A673 (cell line): ENCODE measurements at places on chromosomes 12 and 14.
A peak's percentile ranks its signal among the peaks of the same experiment; 100 is the strongest.

- no peak for DNase-seq
- no peak overlapping the region for H3K4me3 ChIP-seq
- no peaks in the 10 kb centered on the region for H3K27me3 ChIP-seq
- peaks cover 17% of the 10 kb centered on the region for H3K4me1 ChIP-seq
- no peak overlapping the region for H3K27ac ChIP-seq
These were observed 23.6 kb upstream of the FOS start for GRCh38 chr14:75254901-75255584.

DNA sequence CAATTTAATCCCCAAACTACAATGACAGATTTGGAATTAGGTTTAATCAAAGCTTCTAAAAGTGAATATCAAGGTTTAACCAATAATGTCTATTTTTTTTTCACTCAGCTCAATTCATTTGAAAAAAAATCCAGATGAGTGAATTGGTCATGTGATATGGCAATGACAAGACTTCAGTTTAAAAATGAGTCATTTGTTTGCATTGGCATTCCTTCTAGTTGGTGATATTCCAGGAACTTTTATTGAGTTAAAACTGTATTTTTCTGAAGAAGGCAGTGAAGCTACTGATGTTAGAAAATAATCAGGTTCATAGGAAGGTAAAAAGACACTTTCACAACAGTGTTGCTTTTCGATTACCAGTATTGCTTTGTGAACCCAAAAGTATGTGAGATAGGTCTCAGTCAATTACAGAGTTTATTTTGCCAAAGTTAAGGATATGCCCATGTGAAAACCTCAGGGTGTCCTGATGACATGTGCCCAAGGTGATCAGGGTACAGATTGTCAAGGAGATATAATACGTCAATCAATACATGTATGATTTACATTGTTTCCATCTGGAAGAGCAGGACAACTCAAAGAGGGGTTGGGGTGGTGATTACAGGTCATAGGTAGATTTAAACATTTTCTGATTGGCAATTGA, 1214.9 kb downstream of the GALC start:
- H3K36me3 ChIP-seq: no peaks in the 10 kb centered on the region
- H3K27ac ChIP-seq: no peak overlapping the region
- H3K4me1 ChIP-seq: peaks cover 22% of the 10 kb centered on the region
- no peaks in the 10 kb centered on the region for H3K27me3 ChIP-seq
- no peak overlapping the region for H3K4me3 ChIP-seq

DNA sequence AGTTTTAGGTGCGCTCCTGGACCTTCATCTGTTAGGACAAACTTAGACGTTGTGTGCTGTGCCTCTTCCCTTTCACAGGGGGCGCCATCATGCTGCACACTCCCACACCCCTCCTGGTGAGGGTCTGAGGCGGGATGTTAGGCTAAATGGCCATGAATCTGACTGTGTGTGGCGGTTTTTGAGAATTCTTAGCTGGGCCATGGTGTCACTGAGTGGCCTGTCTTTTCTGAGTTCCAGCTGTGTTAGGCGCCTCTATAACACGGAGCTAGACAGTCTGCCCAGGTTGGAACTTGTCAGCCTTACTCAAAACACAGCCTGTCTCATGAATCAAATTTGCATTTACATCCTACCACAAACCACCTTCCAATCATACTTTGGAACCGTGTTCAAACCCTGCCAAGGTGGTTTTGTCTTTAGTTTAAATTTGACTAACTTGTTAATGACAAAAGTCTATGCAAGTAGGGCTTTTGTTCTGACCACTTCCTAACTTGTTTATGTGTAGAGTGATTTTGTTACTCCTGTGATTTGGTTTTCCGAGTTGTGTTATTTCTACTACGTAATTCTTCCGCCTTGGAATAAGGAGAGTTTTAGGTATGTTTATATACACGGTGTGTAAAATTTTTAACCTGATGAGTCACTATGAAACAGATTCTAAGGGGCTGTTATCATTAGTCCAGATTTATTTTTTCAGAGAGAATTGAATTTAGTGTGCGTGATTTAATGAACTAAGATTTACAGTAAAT, 19.6 kb downstream of the ACVR1B start:
- H3K4me1 ChIP-seq: peaks cover 51% of the 10 kb centered on the region
- no peaks in the 10 kb centered on the region for H3K27me3 ChIP-seq
- H3K4me3 ChIP-seq: no peak overlapping the region
- H3K27ac ChIP-seq: peak overlapping the region; percentile 73

- no peaks in the 10 kb centered on the region for H3K27me3 ChIP-seq
- H3K4me1 ChIP-seq: no peaks in the 10 kb centered on the region
- no peak for DNase-seq
- H3K27ac ChIP-seq: no peak overlapping the region
These were observed 485.8 kb upstream of the ATXN7L3B start for GRCh38 chr12:74051848-74052247.
